ENCODE measurements at places on chromosomes 3 and 15. TPM values are rescaled to one million over a fixed set of nuclear protein-coding genes. Genes with fewer than 3 reads are reported as not detected.

- DNase-seq = no peak
These were observed 1.7 kb downstream of the LRRN1 start for GRCh38 chr3:3800685-3801493.

DNA sequence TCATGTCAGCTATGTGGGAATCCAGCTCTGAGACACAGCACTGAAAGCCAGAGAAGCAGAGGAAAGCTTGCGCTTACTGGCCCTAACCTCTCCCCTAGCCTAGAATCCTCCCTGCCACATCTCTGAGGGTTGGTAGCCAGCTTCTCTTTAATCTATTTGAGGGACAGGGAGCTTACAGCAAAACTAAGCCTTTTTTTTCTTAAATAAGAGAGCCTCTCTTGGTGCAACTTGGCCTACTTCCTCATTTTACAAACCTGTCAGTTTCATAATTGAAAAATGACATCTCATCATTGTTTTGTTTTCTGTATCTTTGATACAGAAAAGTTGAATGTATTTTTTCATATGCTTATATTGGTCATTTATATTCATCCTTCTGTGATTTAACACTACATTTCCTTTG is 193.9 kb downstream of the ZNF621 start:
- no peak for DNase-seq

CHRFAM7A gene
- total RNA-seq = 3.6 TPM

- DNase-seq = no peak
These were observed 224.2 kb downstream of the ITPR1 start for GRCh38 chr3:4717363-4717740.

DNA sequence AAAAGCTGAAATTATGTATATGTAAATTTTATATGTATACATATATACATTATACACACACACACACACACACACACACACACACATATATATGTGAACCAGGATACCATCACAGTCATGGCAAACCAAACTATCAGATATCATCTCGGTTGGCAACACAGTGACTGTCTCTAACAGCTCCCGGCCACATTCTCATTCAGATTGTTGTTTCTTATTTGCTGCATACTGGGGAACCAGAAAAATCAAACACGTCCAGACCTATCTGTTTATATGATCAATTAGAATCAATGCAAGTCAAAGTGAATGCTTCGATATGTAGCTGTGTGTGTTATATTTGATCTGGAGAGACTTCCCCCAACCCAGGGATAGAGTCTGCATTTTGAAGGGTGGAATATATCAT is 61.1 kb downstream of the TIPARP start:
- no peak for DNase-seq
